ENCODE measurements at places on chromosomes 5 and 9. TPM values are rescaled to one million over a fixed set of nuclear protein-coding genes. Genes with fewer than 3 reads are reported as not detected.

DNA sequence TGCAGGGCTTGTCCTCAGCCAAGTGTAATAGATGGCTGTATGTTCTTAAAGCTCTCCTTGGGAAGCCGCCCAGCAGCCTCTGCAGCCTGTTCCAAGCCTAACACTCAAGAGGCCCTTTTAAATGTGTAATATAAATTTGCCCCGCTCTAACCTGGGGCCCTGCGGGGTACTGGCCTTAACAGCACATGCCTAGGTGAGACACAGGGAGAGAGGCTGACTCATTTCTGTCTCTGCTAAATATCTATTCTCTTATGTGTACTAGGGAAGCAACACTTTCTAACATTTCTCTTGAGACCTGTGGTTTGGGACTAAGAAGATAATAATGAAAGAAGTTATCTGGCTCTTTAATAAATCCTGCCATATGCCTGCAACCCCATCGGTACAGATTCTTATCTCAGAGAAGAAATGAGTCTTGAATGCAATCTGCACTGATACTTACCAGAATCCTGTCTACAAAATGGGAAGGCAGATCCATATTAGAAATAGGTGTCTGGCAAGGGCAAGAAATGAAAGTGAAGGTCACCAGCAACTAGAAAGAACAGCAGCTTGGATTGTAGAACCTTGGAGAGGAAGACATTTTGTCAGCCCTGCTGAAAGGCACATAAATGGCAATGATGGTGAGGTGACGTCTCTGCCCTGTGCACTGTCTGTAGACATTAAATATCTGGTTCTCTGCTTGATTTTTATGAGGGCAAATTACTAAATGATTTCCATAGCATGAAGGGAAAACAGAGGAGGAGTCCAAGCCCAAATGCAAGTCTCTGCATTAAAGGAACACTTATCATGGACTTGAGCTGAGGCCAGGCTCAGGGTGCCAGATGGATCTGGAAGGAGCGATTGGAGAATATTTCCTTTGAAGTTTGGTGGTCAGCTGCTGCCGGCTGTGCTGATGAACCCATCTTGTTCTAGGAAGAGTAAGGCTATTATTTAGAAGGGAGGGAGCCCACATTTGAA lies 14.5 kb upstream of the TGFBI start:
- H3K4me3 ChIP-seq = no peak overlapping the region
- peaks cover 77% of the 10 kb centered on the region for H3K4me1 ChIP-seq
- DNase-seq = no peak
- no peak overlapping the region for H3K27ac ChIP-seq

DNA sequence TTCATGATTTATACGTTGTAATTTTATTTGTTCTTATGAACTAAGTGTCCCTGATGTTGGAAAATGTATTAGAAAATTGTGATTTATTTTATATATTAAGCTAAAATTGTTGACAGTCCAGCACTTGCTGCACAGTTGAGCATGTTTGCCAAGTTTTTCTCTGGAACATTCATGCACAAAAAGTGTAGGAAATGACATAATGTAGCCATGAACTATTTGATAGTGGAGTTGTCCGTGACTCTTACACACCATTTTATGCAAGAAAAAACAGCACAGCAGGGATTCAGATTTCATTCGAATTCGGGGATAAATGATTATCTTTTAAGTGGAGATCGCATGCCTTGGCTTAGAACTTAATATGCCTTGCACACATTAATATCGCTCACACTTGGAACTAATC lies 708.6 kb upstream of the WWC1 start:
- DNase-seq = peak; percentile 65
- H3K27me3 ChIP-seq = no peaks in the 10 kb centered on the region
- peaks cover 74% of the 10 kb centered on the region for H3K4me1 ChIP-seq
- peaks cover 3% of the 10 kb centered on the region for H3K36me3 ChIP-seq

DNA sequence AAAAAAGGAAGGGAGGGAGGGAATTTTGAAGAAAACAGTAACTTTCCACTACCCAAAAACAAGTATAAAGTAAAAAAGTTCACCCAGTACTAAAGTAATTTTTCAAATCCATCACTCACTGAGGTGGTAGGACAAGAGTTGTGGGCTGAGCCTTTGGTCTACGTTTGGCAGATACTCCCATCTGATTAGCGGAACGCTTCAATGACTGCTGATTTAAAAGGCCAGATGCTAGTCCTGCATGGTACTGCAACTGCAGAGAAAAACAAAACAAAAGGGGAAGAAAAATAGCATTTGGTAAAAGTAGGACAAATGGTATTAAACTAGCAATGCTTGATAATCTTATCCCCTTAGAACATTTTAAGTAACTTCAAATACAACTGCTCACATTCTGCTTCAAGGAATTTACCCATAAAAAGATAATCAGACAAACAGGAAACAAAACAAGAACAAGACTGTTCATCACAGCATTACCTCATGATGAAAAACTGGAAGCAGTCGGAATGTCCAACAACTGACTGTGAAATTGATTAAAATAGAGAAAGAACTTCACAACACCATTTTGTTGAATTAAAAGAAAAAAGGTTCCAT lies 65.4 kb downstream of the MED27 start:
- H3K4me1 ChIP-seq = no peaks in the 10 kb centered on the region
- no peaks in the 10 kb centered on the region for H3K27me3 ChIP-seq
- no peaks in the 10 kb centered on the region for H3K36me3 ChIP-seq
- H3K4me3 ChIP-seq = no peak overlapping the region

GRCh38 chr5:92444888-92445287 lies 1061.8 kb upstream of the ARRDC3 start:
- H3K36me3 ChIP-seq = no peaks in the 10 kb centered on the region
- H3K4me3 ChIP-seq = no peak overlapping the region
- no peak for DNase-seq
- H3K27ac ChIP-seq = no peak overlapping the region

- H3K4me1 ChIP-seq = no peaks in the 10 kb centered on the region
- no peak overlapping the region for H3K4me3 ChIP-seq
- H3K27ac ChIP-seq = no peak overlapping the region
- no peaks in the 10 kb centered on the region for H3K36me3 ChIP-seq
- peak; percentile 60 for DNase-seq
These were observed 110.7 kb upstream of the MAMDC2 start for GRCh38 chr9:69932901-69933300.

Gene TAF1L
- not detected for total RNA-seq
